ENCODE measurements at places on chromosomes 6 and 20.

DNA sequence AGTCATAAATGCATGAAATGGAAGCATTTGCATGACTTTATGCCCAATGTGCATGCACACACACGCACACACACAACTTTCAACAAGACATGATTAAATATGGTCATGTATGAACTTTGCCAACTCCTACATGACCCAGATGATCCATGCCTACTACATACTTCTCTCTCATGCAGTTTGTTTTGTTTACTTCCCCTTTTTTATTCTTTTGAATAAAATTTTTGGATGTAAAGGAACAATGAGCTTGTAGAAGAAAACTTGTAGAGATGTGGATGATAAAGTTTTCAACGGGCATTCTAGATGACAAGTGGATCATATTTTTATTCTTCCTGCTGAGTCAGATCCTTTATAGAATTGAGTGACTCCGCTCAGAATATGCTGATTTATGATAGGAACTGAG, 50.8 kb upstream of the AIG1 start:
- no peak for DNase-seq

GRCh38 chr6:161351858-161352257, 78.0 kb upstream of the AGPAT4 start:
- DNase-seq: peak; percentile 20

DNA sequence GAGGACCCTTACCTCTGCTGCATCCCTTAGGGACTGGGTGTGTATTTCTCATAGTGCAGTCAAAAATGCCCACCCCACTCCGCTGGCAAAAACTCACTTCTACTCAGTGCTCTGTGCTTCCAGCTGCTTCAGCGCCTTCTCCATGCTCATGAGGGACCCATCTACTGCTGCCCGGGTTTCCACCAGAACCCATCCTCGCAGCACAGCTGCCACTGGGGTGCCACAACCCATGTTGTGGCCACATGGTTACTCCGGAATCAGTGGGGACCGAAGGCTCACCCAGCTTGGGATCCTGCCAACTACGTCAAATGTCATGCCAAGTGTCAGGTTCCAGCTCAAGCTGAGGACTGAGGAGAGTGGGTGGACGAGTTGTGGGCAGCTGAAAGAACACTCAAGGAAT, 774.2 kb upstream of the EYS start:
- no peak for DNase-seq

DNA sequence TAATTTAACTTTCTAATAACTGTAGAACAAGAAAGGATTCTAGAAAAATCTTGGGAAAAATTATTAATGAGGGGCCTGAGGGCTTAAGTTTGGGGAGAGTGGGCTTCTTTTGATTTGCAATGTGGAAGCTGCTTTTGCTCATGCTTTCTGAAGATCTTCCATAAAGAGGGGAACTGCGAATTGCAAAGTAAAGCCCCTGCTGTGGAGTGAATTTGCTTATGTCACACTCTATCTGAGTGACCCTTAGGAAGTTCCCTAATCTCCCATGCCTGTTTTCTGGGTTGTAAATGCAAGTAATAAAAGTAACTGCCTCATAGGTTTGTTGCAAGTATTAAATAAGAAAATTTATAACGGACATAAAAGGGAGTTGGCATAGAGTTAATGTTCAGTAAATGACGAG, 301.2 kb downstream of the PLCB1 start:
- DNase-seq: no peak

GRCh38 chr6:34585512-34586061, 29.5 kb upstream of the SPDEF start:
- DNase-seq: no peak

DNA sequence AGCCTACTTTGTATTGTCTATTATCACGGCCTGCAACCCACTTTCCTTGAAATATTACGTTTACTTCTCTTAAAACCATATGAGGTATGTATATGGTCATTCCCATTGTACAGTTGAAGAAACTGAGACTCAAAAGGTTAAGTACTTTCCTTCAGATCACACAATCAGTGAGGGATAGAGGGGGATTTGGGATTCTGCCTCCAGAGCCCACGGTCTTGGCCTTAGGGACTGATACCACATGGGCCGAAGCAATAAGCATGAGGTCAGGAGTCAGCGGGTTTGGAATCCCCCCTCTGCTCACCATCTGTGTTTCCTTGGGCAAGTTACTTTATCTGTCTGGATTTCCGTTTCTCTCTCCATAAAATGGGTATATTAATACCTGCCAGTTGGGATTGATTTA, 19.4 kb upstream of the EPB41L1 start:
- no peak for DNase-seq

DNA sequence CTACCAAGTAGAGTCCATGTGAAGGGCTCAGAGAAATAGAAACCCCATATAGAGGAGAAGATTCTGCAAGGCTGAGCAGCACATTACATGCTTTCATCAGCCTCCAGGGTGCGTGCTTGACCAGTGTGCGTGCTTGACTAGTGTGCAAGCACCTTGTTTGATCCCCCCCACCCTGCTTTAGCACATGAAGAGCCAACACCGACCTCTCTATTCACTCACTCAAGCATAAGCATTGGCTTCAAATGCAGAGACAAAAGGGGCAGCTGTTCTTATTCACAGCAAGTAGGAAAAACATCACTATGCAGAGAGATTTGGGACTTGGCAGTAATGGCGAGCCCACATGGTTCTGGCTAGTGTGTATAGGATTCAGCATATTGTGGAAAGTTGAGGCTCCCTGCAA, 278.7 kb upstream of the RNF217 start:
- DNase-seq: peak; percentile 23

GRCh38 chr6:16857969-16858592, 96.8 kb upstream of the ATXN1 start:
- DNase-seq: no peak

GRCh38 chr6:35519313-35520015, 6.8 kb upstream of the TULP1 start:
- DNase-seq: no peak

DNA sequence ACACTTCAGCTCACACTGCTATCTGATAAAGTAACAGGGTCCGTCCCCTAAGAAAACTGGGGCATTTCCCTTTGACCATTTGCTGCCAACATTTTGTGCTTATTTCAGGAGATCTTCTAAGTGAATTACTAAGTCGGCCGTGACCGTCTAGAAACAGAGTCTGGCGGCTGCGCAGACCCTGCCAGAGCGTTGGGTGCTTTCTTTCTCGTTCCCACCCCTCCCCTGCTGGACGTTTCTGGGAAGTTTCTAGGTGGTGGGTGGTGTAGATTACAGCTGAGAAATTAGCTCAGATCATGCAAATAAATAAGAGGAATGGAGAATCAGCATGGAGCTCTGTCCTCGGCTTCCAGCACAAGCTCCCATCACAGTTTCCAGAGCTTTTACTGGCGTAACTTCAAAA, 128.1 kb downstream of the MYLK4 start:
- no peak for DNase-seq

DNA sequence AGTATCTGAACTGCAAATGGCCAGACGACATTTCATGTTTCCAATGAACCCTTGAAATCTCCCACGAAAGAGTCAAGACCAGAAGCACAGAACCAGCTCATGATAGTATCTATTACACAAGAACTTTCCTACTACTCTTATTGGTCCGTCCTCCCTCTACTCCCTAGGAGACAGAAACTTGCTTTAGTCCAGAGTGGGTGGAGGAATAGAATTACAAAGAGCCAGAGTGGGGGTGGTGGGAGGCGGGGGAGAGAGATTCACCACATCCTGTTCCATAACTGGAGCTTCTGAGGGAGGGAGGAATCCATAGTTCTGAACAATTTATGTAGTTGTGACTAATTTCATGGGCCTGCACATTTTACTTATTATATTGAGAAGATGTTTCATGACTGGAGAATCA, 18.5 kb upstream of the WFDC10A start:
- DNase-seq: peak; percentile 17
